ENCODE measurements at places on chromosomes 2 and 18.

DNA sequence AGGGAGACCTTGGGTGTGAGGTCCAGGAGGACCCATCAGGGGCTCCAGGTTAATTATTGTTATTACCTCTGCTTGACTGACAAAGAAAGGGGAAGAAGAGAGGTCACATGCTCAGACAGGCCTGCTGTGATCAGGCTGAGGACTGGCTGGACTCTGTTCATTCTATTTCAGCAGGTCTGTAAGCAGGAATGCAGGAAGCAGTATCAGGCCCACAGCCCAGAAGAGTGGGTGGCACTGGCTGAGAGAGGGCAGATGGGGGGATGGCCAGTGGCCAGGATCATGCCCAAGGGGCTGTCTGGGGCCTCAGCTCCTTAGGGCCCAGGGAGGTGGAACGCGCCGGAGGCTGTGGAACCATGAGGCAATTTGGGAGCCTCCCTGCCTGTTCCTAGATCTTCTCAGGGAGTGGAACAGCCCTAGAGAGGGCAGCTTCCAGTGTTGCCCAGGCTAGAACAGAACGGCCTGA, 43.7 kb upstream of the ZBTB7C start:
- no peak for DNase-seq

DNA sequence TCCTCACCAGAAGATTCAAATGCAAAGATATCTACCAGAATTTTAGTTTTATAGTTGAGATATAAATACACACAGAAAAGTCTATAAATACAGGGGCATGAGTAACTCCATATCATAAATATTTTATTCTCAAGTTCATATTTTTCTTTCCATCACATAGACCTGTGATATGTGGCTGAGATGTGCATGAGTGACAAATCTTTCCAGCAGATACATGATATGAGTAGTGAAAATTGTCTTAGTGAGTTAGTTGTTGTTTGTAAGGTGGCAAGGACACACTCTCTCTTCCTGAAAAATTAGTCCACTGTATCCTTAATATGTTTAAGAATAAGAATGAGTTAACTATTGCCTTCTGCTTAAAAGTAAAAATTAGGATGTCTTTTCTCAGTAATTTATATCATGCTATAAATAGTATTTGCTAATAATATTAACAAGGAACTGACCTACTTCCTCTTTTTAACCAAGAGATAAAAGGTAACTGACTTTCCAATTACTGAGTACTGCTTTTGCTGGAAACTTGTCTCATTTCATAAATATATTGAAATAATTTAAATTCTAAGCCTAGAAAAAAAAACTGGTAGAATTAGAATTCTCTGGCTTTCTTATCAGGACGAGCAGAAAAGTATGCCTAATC, 85.2 kb upstream of the SESTD1 start:
- DNase-seq: no peak

DNA sequence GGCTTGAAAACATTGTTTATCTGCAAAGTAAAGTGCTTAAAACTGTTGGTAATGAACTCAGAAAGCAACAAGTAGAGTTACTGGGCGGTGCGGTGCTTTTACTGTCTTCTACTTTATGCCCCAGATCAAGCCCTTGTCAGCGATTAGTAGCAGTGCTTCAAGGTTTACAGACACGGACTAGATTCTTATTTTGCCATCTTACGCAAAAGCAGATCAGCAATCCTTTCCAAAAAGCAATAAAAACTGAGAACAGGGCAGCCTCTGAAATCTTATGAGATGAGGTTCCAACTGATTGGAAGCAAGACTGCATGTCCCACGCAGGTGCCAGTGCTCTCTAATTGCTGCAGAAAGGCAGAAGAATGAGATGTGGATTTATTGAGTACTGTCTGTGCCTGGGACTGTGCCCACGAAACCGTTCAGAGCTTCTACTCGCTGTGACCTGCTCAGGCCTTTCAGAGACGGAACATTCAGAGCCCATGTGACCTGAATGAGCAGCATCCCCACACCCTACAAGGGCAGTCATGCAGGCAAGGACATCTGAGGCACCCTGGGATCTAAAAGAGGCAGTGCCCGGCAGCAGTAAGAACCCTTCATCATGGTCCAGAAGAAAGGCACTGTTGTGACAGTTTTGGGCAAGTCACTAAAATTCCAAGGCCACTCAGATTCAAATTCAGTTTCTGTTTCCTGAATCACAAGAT, 15.7 kb downstream of the COL4A3 start:
- no peak for DNase-seq

DNA sequence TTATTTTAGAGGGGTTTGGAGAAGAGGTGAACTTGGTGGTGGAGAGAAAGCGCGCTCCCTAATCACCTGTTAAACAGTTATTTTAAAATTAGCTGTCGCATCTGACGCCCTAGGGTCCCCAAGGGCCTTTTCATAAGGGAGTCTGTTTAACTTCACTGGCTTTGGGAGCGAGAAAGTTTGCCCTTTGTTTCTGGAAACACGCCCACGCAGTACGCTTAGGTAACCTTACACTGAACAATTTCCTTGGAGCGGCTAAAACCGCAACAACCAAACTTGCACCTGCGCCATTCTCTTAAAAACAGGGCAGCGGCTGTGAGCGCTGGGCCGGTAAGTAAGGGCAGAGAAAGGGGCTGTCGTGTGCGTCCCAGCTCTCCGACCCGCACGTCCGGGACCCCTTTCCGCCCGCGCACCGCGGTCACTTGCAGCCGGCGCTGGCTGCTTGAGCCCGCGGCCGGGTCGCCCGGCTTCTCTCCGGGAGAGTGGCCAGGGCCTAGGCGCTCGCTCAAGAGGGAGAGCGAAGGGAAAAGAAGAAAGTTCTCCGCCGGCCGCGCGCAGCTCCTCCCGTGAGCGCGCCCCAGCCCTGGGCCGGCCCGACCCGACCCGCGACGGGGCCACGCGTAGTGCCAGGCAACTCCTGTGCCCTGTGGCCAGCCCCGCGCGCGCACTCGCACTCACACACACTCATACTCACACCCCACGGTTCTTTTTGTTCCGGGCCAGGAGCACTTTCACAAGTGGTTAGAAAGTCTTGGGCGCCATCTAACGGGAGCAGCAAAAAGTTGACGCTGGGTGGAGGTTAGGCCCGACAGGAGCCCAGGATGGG, 19.2 kb downstream of the POU3F3 start:
- DNase-seq: peak; percentile 72

DNA sequence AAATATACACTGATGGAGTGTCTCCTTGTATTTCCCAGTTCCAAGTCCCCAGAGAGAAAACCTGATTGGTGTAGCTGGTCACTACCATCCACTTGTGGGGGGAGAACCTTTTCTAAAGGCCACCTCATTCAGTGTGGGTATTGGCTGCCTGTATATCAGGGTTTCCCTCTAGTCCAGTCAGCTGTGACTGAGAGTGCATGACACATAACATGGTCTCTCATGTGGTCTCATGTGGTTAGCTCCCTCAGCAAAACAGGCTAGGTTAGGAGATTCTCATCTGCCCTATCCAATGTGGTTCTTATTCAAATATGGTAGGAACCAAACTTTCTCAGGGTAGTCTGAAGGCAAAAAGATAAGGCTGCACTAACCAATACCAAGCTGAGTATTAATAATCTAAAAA, 4.1 kb upstream of the GORASP2 start:
- peak; percentile 13 for DNase-seq

DNA sequence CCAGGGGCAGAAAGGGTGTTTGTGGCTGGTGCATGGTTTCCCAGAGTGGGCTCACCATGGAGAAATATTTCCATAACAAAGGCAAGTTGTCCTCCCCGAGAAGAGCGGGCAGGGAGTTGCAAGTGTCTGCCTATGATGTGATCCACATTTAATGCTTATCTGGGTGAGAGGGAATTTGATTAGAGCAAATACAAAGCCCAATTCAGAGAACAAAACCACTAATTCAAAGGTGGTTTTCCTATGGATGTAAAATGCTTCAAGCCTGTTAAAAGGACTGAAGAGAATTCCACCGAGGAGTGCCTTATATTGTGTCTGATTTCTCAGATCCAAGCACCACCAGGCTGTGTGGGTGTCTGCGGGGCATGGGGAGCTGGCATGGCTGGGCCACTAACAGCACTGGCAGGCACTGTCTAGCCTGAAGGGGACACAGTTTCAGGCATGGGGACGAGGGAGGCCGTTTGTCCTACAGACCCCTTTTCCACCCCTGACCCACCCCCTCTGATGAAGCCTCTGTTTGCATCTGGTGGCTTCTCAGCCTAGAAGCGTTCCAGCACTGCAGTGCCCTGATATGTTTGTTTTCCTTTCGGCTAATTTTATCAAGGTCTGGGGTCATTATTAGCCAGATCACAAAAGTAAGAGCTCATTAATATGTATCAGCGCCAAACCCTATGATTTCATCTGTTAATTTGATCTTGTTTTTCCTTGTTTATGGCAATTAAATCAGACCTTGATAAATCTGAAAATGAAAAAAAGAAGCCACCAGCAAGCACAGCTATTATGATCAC, 357.3 kb downstream of the HRH4 start:
- no peak for DNase-seq

- DNase-seq: no peak
Measured at GRCh38 chr18:74463254-74463653, 6.1 kb upstream of the DIPK1C start.

DNA sequence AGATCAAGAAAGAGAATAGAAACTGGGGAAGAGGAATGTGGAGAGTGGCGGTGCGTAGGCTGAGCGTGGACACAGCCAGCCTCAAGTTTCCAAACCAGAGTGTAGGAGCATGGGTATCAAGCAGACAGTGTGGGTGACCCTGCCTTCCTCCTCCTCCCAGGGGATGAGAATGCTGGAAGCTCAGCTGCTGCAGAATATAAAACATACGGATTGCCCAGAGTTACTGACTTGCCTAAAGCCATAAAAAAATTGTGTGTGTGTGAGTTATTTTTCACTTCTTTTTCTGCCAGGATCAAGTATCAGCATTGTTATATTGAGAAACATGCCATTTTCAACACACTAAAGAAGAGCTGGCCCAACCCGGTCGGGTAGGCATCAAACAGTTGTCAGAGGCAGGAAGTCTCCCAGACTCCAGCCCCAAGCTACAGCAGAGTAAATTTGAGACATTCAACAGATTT, 333.3 kb upstream of the ACVR2A start:
- peak; percentile 69 for DNase-seq

DNA sequence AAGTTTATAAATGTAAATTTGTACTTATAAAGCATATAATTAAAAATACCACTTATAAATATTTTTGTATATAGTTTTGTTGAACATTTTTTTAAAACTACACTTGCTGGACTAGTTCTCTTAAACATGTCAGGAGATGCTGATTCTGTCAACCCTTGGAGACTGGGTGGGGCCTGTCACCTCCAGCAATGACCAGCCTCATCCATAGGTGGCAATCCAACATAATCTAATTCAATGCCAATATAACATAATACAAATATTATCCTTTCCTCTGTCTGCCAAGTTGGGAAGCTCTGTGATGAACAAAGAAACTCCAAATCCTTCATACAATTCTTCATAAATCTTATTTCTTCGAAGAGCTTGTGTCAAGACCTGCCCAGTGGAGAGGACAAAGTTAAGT, 140.4 kb downstream of the RBMS1 start:
- no peak for DNase-seq

- peak; percentile 70 for DNase-seq
Measured at GRCh38 chr2:100984892-100985307, 17.2 kb upstream of the RPL31 start.

DNA sequence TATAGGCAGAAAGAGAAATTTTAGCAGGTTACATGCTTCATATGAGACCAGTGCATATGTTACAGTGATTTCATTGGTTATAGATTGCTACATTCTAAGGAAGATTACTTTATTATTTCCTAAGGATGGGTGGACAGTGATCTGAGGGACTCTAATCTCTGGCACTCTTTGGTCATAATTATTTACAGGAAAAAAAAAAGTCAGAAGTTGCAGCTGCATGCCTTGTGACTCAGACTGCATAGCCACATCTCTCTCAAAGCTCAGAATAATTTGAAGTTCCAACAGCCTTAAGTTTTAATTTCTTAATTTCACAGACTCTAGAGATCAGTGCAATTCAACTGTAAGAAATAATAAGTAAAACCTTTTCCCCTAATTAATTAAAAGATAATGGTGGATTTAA, 27.1 kb upstream of the BARD1 start:
- peak; percentile 8 for DNase-seq

DNA sequence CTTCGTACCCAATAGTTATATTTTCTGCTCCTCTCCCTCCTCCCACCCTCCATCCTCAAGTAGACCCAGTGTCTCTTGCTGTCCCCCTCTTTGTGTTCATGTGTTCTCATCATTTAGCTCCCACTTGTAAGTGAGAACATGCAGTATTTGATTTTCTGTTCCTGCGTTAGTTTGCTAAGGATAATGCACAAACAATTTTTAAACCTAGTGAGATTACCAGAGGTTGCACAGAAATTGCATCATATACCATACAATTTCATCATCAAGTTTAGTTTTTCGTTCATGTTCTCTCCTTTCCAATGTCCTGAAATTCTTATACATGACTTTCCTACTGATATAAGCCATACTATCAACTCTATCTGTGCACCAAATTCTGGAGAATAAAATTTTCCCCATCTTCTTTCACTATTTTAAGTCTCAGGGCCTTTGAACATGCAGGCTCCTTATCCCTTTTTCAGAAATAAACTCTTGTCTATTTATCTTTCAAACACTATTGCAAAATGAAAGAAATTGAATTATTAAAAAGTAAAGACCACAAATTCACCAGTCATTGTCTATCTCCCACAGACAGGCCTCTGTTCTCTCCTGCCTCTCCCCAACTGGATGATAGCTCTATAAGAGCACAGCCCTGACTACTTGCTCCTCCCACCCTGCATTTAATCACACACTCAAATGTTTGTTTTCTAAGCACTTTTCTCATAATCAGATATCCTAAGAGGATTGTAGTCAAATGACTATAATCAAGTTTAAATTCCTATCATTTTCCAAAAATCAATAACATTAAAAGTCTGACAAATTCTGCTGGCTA, 27.2 kb upstream of the B4GALT6 start:
- DNase-seq: no peak

GRCh38 chr2:71004857-71005256, 10.2 kb upstream of the TEX261 start:
- no peak for DNase-seq

GRCh38 chr18:78637442-78638402, 341.9 kb upstream of the SALL3 start:
- no peak for DNase-seq

DNA sequence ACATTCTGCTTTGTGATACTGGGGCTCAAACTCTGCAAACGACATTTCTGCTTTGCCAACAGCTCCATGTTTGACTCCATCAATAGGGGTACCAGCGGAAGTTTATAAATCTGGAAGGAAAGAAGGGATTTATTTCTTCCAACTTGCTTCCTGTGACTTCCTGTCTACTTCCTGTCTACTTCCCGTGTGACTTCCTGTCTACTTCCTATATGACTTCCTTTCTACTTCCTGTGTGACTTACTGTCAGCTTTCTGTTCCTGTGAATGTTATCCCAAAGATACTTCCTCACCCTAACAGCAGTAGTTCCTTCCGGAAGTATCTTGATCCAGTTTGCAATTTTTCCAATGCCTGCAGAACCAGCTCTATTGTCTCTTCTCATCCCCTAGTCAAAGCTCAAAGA, 52.0 kb upstream of the MBOAT2 start:
- no peak for DNase-seq

GRCh38 chr18:38801640-38802039, 1236.0 kb upstream of the CELF4 start:
- DNase-seq: no peak

Data from fibroblast of mammary gland (primary cell).